Panc1 (cell line): ENCODE measurements at places on chromosomes 2 and 18.

GRCh38 chr2:191889931-191890330 lies 43.0 kb upstream of the CAVIN2 start:
- no peak for DNase-seq

DNA sequence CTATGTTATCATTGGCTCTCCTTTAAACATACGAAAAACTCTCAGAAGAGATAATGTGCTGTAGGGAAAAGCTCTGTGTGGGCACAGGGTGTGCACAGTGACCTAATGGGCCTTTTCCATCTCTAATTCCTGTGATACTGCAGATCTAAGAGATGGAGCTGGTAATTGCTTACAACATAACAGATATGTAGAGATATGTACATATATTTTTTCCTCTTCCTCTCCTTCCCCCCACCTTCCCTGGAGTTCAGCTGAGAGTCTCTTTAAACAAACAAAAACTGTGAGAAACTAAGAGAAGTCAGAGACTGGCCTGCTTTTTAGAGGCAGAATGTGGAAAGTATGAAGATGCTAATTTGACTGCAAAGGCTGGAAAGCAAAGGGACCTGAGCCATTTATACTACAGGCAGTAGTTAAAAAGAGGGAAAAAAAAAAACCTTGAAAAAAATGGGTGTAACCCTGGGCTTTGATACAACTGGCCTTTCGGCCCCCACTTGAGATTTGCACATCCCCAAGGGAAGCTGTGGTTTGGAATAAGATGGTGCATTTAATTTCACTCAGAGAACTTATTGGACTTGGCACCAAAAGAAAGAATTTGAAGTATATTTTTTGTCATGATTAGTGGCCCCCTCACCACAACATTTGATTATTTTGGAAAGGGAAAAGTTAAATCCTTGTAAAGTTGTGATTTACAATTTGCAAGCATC lies 502.2 kb upstream of the ZEB2 start:
- no peak for DNase-seq

DNA sequence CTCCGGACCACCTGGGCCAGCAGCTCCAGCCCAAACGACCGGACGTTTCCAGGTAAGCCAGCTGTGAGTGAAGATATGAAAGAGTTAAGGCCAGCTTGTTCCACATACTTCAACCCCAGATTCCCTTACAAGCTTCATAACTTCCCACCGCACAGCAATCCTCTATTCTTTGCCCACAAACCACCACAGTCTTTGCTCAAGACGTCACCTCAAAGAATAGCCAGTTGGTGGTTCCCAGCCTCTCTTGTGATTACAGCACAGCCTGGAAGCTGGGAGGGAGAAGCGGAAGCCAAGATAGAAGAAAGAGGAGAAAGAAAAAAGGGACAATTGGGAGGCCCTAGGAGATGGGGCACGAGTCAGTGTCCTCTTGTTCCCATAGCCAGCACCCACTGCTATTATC lies 70.6 kb downstream of the NRP2 start:
- DNase-seq = no peak

DNA sequence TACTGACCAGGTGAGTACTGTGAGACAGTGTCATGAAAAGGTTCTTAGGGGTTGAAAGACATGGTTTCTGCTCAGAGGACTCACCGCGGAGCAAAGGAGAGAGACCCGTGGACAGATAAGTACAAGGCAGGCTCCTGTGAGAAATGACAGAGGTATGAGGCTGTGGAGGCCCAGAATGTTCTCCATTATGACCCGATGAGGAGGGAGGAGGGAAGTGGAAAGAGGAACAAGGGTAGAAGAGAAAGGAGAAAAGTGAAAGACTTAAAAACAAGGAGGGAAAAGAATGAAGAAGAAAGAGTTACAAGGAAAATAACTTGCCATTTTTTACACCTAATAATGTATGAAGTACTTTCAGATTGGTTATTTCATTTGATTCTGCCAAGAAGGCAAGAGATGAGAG lies 29.8 kb downstream of the MAPRE3 start:
- no peak for DNase-seq
